ENCODE measurements at places on chromosomes 1 and 21.

GRCh38 chr1:209430107-209430506 lies 153.4 kb upstream of the CAMK1G start:
- DNase-seq = no peak

DNA sequence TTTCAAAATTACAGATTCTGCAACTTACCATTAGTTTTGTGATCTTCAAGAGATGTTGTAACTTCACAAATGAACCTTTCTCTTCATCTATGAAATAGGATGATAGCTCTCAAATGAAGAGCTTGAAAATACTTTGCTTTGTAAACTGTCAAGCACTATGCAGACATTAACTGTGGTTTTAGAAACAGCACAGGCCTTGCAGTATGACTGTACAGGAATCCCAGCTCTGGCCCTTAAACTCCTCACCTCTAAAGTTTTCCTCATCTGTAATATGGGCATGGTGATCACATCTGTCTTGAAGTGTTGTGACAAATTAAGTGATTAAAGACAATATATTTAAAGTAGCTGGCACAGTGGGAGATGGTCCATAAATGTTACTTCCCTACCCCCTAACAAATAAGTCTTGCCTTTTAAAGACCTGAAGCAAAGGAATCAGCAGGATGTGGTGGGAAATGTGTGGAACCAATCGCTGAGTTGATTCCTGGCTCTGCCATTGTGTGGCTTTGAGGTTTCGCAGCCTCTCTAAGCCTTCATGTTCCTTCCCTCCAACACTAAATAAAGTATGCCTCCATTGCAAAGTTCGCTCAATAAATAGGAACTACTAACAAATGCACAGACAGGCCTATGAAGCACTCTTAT lies 5.5 kb upstream of the PTP4A2 start:
- DNase-seq = no peak

- peak; percentile 56 for DNase-seq
Measured at GRCh38 chr1:41496080-41497055, 11.9 kb upstream of the EDN2 start.

GRCh38 chr1:15156807-15157380 lies 3.3 kb downstream of the TMEM51 start:
- DNase-seq = no peak

GRCh38 chr21:42648606-42649005 lies 4.8 kb upstream of the PDE9A start:
- no peak for DNase-seq

GRCh38 chr1:43147625-43148327 lies 24.3 kb downstream of the EBNA1BP2 start:
- peak; percentile 14 for DNase-seq

DNA sequence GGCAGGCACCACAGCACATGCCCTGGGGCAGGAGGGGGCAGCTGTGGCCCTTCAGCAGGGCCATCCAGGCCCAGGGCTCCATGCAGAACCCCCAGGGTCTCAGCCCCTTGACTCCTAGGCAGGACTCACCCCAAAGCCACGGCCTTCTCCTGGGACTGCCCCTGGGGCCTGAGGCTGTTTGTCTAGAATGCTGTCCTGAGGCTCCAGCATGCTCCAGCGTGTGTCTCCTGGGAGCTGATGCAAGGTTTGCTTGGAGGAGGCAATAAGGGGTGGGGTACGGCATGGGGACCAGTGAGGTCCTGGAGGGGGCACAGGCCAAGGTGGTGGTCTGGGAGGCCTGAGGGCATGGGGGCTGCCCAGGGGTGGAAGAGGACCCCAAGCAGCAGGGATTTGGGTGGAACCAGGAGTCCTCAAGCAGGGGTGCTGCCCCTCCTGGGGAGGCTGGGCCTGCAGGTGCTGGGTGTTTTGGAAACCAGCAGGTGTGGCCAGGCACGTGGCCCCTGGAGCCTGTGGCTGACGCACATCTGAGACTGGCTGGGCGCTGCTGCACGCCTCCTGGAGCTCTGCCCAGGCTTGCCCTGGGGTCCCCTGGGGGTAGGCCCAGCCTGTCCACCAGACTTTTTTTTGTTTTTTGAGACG lies 7.8 kb upstream of the CALML6 start:
- DNase-seq = no peak

DNA sequence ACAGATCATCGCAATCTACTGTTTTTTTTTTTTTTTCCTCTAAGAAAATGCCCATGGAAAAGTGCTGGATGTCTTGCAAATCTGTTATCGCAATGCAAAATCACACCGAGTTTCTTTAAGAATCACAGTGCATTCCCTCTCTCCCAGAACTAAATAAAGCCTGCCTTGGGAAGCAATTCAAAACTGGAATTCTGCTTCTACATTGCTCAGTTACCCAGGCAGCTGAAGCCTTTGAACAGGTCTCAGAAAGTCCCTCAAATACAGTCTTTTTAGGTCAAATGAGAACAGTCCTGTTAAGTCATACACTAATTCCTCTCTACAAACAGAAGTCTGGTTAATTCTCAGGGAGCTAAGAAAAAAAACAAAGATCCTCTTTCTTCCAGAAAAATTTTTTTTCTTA lies 46.3 kb downstream of the SLC30A10 start:
- no peak for DNase-seq

DNA sequence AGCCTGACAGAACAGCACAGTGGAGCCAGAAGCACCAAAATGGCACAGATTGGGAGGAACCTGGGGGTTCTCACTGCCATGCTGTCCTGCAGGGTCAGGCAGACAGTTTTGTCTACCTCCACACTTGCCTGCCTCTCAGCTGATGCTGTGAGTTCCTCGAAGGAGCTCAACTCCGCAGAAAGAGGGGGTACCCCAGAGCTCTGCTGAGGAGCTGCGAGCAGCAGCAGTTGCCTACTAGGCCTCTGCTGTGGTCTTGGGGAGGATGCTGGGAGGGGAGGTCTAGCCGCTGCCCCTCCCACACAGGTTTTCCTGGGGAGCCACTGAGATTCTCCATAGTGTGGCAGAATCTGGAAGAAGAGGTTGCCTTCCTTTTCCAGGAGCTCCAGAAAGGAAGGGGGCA lies 192.5 kb downstream of the FOXD2 start:
- DNase-seq = no peak

- DNase-seq = no peak
Measured at GRCh38 chr1:192795916-192796618, 12.8 kb upstream of the RGS2 start.

GRCh38 chr1:10544239-10544638 lies 69.5 kb downstream of the PEX14 start:
- no peak for DNase-seq

GRCh38 chr1:225835856-225836255 lies 25.9 kb downstream of the EPHX1 start:
- no peak for DNase-seq

- DNase-seq = no peak
Measured at GRCh38 chr1:202133001-202133400, 10.3 kb downstream of the GPR37L1 start.

- DNase-seq = no peak
Measured at GRCh38 chr1:50976890-50977574, 7.0 kb downstream of the CDKN2C start.

DNA sequence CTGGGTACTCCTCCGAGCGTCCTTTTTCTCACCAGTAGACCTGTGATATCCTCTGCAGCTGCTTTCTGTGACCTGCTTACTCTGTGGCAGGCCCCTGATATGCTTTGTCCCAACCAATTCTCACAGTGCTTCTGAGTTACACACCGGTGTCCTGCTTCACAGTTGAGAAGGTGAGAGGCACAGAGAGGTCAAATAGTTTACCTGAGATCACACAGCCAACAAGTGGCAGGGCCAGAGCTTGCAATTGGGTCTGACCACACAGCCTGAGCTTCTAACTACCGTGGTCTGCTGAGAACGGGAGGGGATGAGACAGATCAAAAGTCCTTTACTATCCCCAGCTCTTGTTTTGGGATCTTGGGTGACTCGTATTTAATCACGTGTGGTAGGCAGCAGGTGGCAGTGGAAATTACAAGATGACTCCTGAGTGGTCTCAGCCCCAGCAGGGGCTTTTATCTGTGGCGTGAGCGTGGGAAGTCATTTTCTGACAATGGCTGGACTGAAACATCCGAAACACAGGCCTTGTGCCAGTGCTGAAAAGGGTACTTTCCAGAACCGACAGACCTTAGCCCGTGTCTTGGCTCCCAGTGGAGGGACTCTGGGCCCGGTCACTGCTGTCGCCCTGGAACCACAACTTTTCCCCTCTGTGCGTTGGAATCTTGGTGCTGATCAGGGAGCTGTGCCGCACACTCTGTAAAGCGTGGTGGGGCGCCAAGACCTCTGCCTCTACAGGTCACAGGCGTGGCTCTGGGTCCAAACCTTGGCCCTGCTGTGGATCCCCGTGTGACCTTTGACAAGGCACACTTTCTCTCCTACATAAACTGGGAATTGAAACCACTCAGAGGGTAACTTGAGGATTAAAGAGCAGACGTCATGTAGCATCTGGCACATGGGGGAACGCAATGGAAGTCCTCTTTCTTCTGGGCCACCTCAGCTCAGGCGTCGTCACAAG lies 11.9 kb downstream of the THEMIS2 start:
- DNase-seq = no peak

DNA sequence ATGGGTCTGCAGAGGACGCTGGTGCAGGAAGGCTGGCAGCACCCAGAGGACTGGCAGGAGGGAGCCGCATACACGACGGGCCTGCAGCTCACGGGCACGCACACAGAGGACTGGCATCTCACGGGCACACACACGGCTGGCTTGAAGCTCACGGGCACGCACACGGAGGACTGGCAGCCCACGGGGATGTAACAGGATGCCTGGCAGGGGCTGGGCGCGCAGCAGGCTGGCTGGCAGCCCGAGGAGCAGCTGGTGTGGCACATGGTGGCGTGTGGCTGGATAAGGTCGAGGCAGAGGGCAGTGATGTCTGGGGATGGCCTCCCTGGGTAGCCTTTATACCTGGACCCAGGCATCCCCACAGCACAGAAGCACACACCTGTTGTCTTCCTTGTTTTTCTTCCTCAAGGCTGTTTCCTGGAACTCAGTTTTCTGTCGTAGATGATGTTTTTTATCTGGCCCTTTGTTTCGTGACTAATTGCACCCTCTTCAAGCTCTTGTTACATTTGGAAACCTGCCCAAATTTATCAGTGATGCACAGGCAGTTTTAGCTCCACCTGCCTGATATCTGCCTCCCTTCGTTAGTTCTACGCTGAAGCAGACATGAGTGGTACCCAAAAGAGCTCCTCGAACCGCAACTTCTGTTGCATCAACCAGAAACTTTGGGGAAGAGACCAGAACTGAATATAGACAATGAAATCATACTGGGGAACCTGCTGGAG lies at the start of gene KRTAP12-1:
TSS of gene KRTAP12-1 (minus strand) at position 303 of the 719 bp plus-strand sequence. CDS start at position 263, 40 bp downstream.
- no peak for DNase-seq

DNA sequence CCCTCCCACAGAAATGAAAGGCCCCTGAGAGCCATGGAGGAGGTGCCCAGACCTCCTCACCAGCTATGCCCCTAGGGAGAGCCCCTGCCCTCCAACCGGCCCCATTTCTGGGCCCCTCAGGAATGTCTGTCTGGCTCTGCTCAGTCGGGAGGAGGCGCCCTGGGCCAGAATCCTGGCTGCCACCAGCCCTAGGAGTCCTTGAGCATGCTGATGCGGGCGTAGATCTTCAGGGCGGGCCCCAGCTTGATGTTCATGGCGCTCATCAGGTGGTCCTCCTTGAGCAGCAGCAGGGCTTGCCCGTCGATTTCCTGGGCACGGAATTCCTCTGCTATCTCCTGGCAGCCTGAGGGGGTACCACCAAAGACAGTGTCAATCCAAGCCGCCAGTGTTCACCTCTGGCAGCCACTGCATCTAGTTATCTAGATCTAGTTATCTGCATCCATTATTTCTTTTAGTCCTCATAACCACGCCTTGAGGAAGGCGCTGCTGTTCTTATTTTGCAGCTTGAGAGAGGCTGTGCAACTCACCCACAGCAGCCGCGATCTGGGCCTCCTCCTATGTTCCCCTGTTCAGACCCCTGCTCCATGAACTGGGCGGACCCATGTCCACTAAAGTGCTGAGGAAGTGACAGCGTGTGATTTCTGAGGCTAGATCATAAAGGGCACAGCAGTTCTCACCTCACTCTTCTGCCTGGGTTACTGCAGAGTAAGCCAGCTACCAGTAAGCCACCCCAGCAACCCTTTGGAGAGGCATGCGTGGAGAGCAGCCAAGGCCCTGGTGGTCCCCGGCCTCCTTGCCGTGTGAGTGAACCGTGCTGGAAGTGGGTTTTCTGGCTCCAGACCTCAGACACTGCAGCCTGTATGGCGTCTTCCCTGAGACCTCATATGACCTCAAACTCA lies 4.0 kb upstream of the A3GALT2 start:
- no peak for DNase-seq

DNA sequence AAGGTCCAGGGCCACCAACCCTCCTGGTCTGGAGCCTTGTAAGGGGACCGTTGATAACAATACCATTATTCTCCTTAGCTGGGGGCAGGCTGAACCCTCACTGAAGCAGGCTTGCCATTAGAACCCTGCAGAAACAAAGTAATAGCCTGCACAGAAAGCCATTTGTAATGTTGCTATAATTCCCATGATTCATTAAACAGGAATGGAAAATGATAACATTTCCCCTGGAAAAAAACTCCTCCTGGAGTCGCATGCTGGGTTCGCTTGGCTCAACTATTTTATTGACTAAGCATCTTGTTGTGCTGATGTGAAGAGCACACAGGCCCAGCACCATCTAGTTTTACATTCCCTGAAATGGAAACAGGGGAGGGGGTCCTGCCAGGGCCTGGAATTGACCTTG lies 155.6 kb upstream of the CSF3R start:
- no peak for DNase-seq

DNA sequence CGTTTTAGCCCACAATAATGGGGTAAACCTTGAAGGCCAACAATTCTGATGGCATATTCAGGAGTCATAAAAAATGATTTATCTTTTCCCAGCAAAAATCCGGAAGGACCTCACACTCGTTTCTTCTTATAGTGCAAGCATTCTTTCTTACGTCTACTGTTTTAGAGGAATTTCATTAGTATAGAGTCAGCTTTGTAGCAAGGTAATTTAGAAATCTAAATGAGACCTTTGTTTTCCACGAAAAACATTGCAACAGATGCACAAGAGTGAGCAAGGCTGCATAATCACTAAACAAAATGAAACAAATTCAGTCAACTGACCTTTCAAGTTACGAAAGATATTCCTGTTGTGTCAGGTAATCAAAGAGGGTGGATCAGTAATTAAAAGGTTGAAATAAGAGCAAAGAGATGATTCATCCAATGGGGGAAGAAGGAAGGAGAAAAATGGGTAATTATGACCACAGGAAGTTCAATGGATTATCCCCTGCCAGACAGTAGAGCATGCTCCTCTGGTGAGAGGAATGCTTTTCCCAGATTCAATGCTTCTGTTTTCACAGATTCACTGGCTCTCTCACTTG lies 560 bp upstream of the CSDE1 start:
- no peak for DNase-seq

- no peak for DNase-seq
Measured at GRCh38 chr1:18064534-18064933, 43.1 kb upstream of the IGSF21 start.

- DNase-seq = no peak
Measured at GRCh38 chr1:28266920-28267322, 7.6 kb downstream of the SESN2 start.

DNA sequence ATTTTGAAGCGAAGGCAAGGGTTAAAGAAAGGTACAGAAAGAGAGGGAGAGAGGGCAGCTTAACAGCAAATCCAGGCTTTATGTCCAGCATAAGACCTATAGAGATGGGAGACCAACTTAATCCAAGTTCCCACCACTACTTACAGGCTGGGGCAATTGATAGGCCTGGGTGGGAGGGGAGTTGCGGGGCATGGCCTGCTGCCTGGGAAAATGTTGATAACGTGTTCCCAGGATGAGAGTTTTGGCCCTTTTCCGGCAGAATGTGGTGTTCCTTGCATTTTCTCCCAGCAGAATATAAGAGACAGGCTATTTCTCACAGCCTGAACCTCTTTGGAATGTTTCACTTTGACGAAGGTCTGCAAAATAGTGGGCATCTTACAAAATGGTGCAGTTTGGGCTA lies 34.9 kb upstream of the PLA2G5 start:
- DNase-seq = no peak

GRCh38 chr1:234311414-234311813 lies 61.8 kb upstream of the COA6 start:
- no peak for DNase-seq
